Stimulated activated CD4-positive, alpha-beta T cell treated with anti-CD3 and anti-CD28 coated beads, Interleukin-1b, Interleukin-23, amount 100 ng/mL, for 1 hour (primary cell): ENCODE measurements at places on chromosomes 12 and 14.

- no peak for DNase-seq
Observed at GRCh38 chr14:22657861-22658260, 13.7 kb upstream of the OR6J1 start.

GRCh38 chr14:22598099-22598895, at the start of gene ABHD4:
TSS of gene ABHD4 (plus strand) at chr14:22598300. CDS start at chr14:22598307, 7 bp downstream.
- DNase-seq = no peak

DNA sequence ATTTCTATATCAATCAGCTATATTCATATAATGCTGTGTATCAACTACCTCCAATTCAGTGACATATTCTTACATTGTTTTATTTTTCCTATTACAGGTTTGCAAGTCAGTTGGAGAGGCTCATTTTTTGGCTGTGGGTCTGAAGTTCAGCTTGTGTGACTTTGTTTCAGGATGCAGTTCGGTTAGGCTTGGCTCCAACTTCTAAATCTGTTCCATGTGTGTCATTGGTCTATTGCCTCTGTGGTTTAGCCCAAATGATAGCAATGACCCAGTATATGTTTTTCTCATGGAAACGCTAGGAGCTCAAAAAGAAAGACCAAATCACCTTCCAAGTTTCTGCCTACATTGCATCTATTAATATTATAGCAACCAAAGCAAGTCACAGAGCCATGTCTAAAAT, 848.6 kb upstream of the LRFN5 start:
- no peak for DNase-seq

- DNase-seq = no peak
Observed at GRCh38 chr12:116600959-116601918, 42.1 kb downstream of the MAP1LC3B2 start.

GRCh38 chr14:59140106-59140843, 48.2 kb upstream of the DAAM1 start:
- DNase-seq = no peak

- DNase-seq = no peak
Observed at GRCh38 chr12:104725610-104726009, 232.5 kb downstream of the SLC41A2 start.

DNA sequence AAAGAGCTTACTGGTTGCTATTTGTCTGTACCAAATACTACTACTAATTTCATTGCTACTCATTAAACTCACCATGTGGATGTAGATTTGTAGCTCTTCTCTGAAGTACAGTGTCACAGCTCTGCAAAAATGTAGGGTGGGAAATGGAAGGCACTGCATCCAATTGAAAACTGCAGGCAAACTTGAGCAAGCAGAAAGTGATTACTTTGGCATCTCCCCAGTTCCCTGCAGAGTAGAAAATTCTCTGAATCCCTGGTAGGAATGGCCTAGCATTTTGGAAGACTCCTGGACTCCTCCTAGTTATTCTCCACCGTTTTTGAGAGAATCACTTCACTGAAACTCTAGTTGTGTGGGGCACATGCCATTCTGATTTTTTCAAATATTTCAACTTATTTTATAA, 239.1 kb downstream of the DIO2 start:
- DNase-seq = no peak

DNA sequence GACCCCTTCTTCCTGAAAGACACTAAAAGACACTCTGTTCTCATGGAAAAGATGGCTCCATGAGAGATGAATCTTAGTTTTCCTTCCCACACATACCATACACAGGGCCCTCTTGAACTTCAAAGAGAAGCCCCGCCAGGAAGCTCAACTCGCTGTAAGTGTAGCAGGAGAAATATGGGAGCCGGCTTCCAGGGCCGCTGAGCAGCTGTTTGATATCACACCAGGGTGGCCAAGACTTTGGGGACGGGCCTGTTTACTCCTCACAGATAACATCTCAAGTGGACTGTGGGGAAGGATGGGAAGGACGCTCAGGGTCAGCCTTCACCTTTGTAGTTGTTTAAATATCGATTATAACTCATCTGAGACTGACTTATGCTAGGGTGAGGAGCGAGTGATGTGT, 235.5 kb upstream of the TBX3 start:
- DNase-seq = no peak

GRCh38 chr12:107133462-107133861, 40.1 kb upstream of the CRY1 start:
- DNase-seq = no peak

DNA sequence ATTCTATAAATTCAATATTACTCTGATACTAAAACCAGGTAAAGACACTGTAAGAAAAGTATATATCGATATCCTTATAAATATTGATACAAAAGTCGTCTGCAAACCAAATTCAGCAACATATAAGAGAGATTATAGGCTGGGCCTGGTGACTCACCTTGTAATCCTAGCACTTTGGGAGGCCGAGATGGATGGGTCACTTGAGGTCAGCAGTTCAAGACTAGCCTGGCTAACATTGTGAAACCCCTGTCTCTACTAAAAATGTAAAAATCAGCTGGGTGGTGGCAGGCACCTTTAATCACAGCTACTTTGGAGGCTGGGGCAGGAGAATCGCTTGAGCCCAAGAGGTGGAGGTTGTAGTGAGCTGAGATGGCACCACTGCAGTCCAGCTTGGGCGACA, 13.5 kb upstream of the TUBA1C start:
- no peak for DNase-seq

DNA sequence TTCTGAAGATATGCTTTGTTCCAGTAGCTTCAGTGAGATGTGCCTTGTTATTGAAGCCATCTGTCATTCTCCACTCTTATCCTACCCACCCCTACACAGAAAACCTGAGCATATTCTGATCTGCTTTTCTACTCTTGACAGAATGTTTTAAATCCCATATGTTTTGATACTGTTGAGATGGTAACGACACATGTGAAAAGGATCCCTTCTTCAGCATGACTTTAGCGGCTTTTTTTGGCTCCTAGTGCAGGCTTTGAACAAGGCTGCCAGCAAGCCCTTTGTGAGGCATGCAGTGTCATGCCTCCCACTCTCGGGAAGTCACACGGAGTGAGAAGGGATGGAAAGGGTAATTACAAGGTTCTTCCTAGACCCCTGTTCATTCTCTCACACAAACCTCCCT, 228.8 kb upstream of the RGS6 start:
- DNase-seq = no peak

DNA sequence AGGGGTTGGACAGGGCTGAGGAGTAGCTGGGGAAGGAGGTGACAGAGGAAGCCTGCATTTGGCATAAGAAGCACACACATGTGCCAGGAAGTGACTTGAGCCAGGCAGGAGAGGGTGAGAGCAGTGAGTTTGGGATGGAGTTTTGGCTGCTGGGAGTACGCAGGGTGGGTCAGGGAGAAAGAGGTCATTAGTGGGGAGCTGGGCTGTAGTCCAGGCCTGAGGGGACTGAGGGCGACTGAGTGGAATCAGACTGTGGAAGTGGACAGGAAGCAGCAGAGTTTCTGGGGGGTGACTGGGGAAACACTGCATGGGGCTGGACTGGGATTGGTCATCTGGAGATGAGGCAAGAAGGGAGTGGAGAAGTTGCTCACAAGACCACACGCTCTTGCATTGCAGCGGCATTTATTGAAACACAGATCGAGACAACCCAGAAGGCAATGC, 7.6 kb downstream of the KRT85 start:
- no peak for DNase-seq

DNA sequence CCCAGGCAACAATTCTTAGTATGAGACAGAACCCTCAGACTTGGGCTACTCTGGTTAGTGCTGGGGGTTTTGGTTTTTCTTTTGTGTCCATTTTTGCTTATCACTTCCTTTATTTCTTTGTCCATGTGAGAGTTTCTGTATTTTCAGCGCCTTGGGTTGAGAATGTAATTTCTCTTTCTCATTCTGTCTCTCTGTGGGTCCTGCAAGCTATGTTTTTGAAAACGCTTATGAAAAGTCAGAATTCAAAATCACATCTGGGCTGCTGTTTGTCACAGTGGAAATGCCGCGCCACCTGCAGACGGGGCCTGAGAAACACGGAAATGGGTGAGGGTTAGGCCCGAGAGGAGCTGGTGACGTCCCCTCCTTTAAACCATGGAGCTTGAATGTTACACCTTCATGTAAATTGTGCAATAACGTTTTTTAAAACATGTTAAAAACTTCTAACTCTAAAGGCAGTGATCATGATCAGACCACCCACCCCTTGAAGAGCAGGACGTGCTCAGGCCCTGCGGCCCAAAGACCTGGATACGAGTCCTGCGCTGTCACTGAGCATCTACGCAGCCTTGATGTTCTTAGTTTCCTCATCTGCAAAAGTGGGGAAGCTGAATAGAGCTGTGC, 26.1 kb downstream of the JDP2 start:
- DNase-seq = no peak

DNA sequence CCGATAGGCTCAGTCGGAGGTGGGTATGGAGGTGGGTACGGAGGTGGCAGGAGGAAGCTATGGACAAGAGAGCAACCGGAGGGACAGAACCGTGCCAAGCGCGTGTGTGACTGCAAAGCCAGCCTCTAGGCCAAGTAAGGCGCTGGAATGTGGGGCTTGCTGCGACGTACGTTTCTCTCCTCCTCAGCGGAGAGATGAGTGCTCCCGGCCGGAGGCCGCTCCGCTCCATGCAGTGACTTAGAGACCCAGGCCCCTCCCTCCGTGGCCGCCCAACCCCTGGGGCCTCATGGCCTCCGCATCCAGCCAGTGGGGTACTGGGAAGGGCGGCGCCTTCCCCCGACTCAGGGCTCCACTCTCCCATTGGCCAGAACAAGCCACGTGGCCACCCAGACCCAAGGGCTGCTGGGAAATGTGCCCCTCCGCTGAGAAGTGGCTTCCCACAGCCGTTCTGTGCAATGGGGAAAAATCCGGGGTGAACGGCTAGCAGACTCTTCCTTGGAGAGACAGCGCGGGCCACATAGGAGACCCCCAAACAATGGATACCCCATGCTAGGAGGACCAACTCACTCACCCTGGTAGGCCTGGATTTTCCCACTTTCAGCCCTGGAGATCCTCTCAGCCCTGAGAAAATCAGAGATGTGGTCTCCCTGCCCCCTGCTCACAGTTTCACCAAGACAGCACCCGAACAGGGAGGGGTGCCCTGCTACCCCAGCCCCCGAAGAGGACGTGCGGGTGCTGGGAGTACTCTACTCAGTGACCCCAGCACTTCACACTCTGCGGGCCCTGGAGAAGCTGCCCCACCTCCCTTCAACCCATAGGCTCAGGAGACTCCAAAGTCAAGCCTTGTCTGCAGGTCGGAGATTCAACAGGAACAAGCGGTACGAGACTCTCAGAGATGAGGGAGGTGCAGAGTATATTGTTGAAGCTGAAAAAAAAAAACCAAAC, 66.7 kb downstream of the RIMBP2 start:
- DNase-seq = no peak

GRCh38 chr12:11998944-11999315, 71.8 kb upstream of the BCL2L14 start:
- no peak for DNase-seq

GRCh38 chr12:28035500-28035899, 63.0 kb upstream of the PTHLH start:
- DNase-seq = no peak

DNA sequence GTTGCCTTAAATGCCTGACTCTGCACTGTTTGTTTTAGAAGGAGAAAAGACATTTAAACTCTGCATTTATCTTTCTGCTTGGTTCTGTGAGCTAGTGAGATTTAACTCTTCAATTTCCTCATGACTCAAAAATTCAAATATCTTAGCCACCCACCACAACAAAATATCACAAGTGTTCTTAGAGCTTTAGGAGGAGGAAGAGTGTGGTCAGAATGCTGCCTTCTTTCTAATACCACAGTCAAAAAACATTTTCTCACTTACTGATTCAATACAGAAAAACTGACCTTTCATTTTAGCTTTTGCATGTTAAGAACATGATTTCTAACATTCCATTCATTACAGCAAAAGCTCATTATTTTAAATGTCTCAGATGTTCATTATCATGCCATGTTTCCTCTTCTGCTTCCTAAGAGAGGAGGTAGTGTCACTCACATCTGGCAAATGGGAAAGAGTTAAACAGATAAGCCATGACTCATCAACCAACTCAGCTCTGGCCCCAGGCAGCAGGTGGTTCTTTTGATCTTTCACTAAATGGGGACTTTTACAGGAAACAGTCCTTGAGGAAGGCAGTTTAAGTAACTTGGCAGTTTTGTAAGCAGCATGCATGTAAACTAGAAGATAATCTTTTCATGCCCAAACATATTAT, 56.4 kb upstream of the RNU6-8 start:
- no peak for DNase-seq

- no peak for DNase-seq
Observed at GRCh38 chr12:86697916-86698640, 441.9 kb upstream of the MGAT4C start.

DNA sequence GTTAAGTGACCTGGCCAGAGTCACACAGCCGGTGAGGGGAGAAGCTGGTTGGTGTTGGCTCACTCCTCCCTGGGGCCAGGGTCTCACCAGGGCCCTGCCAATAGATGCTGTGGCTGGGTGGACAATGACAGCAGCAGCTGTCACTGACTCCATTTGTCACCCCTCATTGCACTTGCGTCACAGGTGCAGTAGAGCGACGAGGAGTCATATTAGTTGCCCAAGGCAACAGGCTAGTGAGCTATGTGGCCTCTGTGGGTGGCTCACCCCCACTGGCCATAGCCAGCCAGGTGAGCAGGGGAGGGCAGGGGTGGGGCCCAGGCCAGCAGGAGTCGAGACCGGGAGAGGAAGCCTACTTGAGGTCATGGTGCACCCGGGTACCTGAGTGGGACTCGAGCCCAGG, 9.7 kb downstream of the SLC25A47 start:
- no peak for DNase-seq

DNA sequence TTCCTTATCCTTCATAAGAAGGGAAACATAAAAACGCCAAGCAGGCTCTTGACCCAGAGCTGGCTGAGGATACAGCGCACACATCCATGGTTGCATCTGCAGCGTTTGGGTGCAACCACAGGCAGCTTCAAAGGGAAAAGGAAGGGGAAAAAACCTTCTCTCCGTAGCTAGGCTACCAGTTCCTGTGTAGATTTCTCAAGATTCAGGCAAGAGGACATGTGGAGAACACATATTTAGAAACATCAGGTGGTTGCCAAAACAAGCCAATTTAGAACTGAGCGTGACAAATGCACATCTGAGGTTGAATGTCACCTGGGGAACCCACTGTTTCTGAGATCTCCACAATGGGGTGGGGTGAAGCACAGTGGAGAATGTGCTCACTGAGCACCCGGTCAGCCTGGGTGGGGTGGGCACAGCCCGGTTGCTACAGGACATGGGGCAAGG, 78.3 kb upstream of the BDKRB2 start:
- DNase-seq = no peak

- peak; percentile 60 for DNase-seq
Observed at GRCh38 chr14:54805445-54806322, 96.9 kb downstream of the GCH1 start.

GRCh38 chr12:39405580-39405979, 37.3 kb downstream of the KIF21A start:
- no peak for DNase-seq

- DNase-seq = no peak
Observed at GRCh38 chr12:131121705-131122405, 168.1 kb downstream of the ADGRD1 start.

DNA sequence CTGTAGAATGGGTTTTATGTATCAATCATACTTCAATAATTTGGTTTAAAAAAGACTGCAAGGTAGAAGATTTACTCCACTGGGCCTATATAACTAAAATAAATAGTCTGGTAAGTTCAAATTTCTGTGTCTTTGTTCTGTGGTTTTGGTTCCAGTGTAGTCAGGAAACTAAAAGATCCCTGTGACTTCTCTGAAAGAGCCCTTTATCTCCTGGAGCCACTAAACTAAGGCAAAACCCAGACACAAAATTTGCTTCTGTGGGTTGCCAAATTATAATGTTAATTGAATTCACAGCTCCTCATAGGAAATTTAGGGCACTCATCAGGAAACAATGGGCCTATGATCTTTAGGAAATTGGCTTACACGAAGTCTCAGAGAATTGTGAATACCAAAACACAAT, 1038.4 kb downstream of the GALC start:
- no peak for DNase-seq
